Stimulated activated CD4-positive, alpha-beta T cell treated with anti-CD3 and anti-CD28 coated beads, Interleukin-2, amount 100 ng/mL, for 24 hours (primary cell): ENCODE measurements at places on chromosomes 2 and 18.

DNA sequence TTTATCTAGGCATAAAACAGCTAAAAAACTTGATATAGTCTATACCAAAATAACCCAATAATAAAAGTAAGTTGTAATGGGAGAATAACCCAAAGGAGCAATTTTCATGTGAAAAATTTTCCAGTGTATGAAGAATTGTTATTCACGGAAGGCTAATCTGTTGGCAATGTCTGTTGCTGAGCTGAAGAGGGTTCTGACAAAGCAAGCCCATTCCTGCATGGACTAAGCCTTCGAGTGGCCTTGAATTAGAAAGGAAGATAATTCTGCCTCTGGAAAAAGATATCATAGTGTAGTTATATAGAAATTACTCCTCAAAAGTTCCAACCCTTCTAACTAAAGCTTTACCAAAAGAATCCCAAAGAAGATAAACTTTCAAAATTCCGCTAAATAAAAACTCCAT is 101.5 kb downstream of the MAP2 start:
- no peak for DNase-seq

DNA sequence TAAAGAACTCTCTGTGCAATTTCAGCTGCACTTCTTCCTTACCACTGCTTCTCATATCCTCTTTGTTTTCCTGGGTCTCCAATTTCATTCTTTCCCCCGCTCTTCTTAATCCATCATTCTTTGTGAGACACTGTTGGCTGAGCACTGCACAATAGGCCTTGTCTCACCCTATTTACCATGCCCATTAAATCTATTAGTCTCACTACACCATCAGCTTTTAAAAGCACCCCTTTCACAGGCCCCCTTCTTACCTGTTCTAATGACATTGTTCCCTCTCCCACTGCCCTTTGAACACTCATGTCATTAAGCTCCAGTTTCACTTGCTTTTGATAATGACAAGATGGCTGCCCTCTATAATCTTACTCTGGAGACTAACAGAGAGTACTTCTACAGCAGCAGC is 404.1 kb upstream of the ACVR2A start:
- no peak for DNase-seq

GRCh38 chr2:196808083-196808665 is 981 bp downstream of the C2orf66 start:
- no peak for DNase-seq

GRCh38 chr2:65714866-65715265 is 282.5 kb upstream of the SPRED2 start:
- no peak for DNase-seq

- no peak for DNase-seq
Observed at GRCh38 chr18:75916624-75916982, 489.1 kb upstream of the SMIM21 start.

DNA sequence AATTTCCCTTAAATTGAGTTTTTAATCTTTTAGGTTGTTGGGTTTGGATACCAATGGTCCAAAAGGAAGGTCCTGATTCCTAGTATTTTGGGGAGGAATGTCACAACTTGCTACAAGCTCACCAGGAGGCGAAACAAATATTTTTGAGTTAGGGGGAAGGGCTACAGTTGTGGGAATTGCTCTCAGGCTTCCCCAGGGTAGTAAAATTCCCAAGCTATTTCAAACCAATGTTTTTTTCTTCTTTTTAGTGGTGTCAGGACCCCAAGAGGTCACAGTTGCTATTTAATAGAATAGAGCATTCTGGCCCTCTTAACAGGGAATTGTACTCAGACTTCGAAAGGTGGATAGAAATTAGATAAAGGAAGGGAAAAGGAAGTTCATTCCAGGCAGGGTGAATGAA is 68.5 kb upstream of the ST3GAL5 start:
- DNase-seq = no peak

GRCh38 chr2:47870641-47871540 is 35.4 kb downstream of the FBXO11 start:
- DNase-seq = no peak

DNA sequence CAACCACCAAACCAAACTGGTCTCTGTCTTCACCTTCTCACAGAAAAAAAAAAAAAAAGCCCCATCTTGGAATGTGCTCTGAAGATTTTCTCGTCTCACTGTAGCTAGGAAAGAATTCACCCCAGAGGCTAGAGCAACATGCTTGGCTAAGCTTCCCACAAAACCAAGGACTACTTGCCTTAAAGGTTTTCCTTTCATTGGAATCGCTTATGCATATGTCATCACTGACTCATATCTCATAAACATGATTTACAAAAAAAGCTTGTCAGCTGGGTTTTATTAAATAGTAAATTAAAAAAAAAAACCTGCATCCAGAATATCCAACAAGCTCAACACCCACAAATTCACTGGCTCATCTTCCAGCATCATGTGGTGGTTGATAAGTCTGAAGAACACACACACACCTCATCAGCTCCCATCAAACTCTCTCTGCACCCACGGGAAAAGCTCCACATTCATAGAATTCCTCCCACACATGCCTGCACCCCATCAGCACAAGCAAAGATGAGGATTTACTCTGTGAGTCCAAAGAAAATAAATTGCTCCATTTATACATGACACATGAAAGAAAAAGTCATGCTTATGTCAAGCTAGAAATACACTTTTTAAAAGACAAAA is 182.0 kb upstream of the TRIB2 start:
- no peak for DNase-seq

DNA sequence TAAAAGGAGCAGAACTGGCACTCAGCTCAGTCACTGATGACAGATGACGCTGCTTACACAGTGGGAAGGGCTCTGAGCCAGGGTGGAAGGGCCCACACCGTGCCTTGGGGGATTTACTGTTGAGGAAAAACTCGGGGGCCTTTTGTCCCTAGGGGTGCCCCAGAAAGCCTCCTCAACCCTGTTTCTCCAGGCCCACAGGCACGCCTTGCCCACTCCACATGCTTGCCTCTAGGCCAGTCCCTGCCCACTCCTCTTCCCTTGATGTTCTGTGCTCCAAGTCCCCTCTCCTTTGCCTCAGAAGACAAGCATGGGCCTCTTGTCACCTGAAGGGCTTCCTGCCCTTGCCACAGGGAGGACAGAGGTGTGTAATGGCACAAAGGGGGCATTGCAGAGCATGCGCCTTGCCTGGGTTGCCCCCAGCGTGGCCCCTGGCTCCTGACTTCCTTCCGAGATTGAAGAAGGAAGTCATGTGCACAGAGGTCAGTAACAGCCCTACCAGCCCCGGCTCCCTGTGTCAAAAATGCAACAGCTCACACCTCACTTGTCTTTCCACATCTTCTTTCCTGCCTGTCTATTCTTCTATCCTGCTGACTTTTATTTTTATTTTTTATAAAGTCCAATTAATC is 65.1 kb downstream of the LIPG start:
- no peak for DNase-seq
